HFF-Myc (cell line): ENCODE measurements at places on chromosomes 3 and 15.

DNA sequence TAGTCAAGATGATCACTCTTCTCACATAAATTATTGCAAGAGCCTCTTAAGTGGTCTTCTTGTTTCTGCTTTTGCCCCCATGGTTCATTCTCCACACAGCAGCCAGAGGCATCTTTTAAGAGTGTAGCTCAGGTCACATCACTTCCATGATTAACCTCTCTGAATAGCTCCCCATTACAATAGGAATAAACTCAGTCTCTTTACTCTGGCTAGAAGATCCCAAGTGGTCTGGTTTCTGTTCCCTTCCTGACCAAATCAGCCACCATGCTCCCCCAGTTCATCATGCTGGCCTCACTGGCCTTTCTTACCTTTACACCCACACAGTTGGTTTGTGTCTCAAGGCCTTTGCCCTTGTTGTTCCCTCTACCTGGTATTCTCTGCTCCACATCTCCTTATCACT is 8.2 kb downstream of the HHATL start:
- DNase-seq = no peak

- no peak for DNase-seq
Measured at GRCh38 chr3:98541695-98542094, 9.9 kb downstream of the GPR15 start.

DNA sequence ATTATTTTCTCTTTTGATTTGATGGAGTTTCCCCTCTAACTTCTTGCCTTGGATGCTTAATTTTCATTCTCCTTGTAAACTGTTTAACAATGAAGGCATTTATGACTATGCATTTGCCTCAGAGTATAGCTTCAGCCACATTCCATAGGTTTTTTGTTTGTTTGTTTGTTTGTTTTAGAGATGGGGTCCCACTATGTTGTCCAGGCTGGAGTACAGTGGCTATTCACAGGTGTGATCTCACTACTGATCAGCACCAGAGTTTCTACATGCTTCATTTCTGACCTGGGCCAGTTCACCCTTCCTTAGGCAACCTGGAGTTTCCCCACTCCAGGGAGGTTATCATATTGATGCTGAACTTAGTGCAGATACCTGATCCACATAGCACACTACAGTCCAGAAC is 4.1 kb downstream of the SECISBP2L start:
- no peak for DNase-seq

DNA sequence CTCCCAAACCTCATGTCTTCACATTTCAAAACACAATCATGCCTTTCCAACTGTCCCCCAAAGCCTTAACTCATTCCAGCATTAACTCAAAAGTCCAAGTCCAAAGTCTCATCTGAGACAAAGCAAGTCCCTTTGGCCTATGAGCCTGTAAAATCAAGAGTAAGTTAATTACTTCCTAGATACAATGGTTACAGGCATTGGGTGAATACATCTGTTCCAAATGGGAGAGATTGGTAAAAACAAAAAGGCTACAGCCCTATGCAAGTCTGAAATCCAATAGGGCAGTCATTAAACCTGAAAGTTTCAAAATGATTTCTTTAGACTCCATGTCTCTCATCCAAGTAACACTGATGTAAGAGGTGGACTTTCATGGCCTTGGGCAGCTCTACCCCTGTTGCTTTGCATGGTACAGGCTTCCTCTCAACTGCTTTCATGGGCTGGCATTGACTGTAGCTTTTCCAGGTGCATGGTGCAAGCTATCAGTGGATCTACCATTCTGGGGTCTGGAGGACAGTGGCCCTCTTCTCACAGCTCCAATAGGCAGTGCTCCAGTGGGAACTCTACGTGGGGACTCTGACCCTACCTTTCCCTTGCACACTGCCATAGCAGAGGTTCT is 55.0 kb upstream of the PLSCR4 start:
- no peak for DNase-seq

- DNase-seq = no peak
Measured at GRCh38 chr15:31985607-31986006, 44.7 kb upstream of the CHRNA7 start.

DNA sequence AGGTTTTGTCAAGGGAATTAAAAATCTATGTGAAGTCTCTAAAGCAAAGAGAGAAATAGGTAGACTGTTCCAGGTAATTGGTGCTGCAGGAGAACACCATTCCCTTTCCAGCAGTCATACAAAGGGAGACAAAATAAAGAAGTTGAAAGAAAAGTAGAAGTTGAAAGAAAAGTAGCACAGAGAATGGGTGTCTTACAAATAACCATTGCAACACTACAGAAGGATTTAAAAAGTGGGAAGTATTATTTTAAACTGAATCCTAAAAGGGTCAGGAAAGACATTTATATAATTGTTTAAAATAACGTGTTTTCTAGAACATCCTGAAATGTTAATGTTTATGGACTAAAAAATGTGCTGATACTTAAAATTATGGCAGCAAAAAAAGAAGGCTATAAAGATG is 223.8 kb downstream of the RSRC1 start:
- DNase-seq = no peak

GRCh38 chr15:64456634-64457108 is 3.7 kb upstream of the ZNF609 start:
- DNase-seq = no peak

GRCh38 chr3:172218350-172219323 is 179.3 kb downstream of the FNDC3B start:
- DNase-seq = no peak

DNA sequence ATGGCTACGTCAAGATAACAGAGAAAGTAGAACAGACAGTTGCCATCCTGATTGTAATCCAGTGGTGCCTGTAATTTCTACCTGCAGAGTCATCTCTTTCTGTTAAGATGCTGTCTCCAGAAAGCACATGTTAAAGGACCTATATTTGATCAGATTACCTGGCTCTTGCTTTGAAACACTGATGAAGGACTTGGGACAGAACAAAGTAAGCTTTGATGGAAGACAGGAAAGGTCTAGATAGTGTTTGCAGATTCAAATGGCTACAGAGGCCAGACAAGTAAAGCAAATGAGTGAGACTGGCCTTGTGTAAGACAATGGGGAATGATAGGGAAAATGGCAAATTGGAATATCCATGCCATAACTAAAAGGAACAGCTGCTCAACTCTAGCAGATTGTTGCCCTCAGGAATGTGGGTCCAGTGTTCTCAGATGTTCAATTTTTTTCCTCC is 1.8 kb upstream of the GSK3B start:
- DNase-seq = no peak

- no peak for DNase-seq
Measured at GRCh38 chr3:149407898-149408297, 30.4 kb upstream of the TM4SF1 start.

GRCh38 chr3:195757827-195758226 is 37.0 kb downstream of the MUC20 start:
- DNase-seq = no peak
